ENCODE measurements at places on chromosomes 12 and 14.
A peak's percentile ranks its signal among the peaks of the same experiment; 100 is the strongest.

DNA sequence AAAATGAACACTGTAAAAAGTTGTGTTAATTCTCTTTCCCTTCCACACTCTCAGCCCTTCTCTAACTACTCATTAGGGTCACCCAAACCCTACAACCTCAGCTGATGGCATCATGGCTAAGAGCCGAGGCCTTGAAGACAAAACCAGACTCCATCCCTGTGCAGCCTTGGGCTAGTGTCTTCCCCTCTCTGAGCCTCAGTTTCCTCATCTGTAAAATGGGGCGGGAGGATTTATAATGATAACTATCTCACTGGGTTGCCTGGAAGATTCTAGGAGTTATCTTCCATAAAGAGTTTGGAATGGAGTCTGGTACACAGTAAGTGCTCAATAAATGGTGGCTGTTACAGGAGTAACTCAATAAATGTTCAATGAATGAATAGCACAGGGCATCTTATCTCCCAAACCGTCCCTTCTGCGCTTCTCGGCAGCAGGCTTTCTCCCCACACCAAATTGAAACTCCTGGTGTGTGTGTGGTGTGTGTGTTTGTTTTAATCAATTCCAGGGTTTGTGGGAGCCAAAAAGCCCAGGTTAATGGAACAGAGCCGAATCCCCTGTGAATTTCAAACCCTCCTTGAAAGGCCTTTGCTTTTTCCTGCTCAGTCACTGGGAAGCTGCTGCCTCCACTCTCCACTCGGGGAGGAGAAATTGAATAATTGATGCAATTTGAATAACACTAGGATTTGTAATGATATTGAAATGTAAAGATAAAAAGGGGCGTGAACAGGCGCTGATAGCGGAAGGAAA is 61.2 kb upstream of the FAM222A start:
- DNase-seq = no peak

DNA sequence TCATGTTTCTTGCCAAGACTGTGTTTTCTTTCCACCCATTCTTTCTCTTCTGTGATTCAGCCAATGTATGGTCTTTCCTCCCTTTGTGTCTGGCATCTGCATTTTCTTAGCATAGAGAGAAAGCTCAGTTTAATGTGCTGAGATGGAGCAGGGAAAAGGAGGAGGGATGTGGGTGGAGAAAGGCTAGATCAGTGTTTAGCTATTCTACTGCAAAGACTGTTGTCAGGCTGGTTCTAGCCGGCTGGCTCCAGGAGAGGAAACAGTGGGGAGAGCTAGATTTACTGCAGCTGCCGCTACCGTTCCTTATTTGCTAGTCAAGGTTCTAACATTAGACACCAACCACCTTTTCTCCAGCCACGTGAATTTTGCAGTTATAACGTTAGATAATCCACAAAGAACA is 5.2 kb upstream of the RIMKLB start:
- no peak for DNase-seq

- DNase-seq = no peak
Measured at GRCh38 chr14:30657606-30658163, 35.6 kb downstream of the SCFD1 start.

DNA sequence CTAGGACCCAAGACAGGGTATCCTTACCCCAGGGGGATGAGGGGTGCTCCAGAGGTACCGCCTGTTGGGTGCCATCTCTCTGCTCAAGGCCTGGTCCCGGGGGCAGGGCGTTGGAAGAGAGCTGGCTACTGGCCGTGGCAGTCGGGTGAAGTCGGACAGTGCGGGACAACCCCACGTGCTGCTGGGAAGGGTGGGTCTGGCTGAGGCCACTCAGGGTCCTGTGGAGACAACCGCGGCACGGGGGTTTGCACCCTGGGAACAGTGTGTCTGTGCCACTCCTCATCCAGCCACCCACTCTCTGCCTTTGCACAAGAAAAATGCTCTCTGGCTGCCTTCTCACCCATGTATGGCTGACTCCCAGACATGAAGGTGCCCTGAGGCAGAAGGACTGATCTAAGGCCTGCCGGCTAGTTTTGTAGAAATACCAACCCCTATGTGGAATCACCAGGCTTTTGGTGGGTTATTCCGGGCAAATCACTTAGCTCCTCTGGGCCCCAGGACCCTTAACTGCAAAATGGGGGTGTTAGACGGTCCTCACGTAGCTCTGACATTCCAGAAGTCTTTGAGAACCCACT is 56.5 kb downstream of the LTBP2 start:
- no peak for DNase-seq

GRCh38 chr14:21039585-21040369 is 2.4 kb upstream of the RNASE7 start:
- no peak for DNase-seq

DNA sequence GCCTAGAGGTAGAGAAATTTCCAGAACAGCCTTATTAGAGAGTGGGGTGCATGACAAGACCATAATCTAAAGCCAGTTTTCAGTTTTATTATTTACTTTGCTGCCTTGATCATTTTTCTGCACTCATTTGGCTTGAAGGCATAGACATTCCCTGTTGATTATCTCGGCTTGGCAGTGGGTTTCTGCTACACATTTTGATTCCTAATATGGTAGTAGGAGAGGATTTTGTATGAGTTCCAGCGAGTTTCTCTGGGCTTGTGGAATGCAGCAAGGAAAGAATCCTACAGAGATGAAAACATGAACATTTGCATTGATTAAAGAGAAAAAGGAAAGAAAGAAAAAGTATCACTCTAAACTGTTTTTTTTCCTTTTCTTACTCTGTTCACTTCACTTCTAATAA is 281.2 kb downstream of the PAWR start:
- DNase-seq = no peak

GRCh38 chr12:21340403-21340802 is 5.7 kb upstream of the SLCO1A2 start:
- DNase-seq = no peak

DNA sequence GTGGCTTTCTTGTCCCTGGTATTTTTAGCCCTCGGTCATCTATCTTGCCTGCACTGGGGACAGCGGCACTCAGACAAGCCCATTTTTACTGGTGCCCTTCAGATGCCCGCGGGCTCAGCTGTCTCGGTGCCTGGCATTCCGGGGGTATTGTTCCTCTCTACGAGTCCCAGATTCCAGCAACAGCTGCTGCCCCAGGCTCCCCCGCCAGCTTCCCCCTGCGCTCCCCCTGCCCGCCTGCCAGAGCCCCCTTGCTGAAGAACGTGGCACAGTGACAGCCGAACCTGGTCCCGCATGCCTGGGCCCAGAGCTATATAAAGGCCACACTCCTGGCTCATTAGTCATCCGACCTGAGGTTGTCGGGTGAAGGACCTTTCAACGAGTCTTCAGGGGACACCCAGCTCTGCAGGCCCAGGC is 10.9 kb upstream of the MYL2 start:
- no peak for DNase-seq

DNA sequence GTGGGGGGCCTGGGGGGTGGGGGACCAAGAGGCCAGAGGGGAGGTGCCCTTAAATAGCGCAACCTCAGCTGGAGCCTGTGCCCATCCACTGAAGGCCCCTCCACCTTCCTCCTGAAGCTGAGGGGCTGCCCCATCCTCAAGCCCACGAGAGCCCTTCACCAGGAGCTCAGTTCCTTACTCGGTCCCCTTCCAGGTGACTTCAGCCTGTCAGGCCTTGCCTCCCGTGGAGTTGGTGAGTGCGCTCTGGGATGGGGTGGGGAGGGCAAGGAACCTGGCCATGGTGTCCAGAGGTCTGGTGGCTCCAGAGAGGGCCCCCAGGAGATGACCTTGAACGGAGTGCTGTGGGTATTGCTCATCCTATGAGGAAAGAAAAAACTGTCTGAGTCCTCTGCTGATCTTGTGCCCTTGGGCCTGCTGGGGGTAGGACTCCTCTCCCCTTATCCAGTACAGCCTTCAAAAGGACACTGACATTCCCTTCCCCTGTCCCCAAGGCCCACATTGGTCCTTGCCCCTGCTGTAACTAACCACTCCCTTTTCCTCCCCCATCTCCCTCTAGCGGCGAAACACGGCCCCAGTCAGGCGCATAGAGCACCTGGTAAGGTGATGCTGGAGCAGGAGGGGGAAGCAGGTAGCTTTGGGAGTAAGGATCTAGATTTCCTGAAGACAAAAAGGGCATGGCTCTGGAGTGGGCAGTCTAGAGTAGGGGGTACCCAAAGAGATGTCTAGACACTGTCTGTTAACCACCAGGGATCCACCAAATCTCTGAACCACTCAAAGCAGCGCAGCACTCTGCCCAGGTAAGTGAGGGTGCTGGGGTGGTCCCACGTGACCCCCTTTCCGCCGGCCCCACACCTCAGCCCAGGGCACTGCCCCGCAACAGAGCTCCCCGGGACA is 3.6 kb downstream of the TNS2 start:
- peak; percentile 55 for DNase-seq

- no peak for DNase-seq
Measured at GRCh38 chr14:56953884-56954283, 143.6 kb upstream of the OTX2 start.

DNA sequence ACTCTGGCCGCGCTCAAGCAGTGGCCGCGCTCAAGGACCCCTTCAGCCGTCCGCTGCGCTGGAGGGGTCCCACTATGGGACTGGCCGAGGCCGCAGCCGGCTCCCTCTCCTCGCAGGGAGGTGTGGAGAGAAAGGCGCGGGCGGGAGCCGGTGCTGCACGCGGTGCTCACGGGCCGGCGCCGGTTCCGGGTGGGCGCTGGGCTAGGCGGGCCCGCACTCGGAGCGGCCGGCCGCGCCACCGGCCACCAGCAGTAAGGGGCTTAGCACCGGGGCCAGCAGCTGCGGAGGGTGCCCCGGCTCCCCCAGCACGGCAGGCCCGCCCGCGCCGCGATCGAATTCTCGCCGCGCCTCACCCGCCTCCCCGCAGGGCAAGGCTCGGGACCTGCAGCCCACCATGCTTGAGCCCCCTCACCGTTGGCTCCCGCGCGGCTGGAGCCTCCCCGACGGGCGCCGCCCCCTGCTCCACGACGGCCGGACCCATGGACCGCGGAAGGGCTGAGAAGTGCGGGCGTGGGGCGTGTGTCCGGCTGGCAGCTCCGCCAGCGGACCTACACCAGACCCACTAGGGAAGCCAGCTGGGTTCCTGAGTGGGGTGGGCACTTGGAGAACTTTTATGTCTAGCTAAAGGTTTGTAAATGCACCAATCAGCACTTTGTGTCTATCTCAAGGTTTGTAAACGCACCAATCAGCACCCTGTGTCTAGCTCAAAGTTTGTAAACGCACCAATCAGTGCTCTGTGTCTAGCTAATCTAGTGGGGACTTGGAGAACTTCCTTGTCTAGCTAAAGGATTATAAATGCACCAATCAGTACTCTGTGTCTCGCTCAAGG is 49.5 kb downstream of the KLHL28 start:
- no peak for DNase-seq

DNA sequence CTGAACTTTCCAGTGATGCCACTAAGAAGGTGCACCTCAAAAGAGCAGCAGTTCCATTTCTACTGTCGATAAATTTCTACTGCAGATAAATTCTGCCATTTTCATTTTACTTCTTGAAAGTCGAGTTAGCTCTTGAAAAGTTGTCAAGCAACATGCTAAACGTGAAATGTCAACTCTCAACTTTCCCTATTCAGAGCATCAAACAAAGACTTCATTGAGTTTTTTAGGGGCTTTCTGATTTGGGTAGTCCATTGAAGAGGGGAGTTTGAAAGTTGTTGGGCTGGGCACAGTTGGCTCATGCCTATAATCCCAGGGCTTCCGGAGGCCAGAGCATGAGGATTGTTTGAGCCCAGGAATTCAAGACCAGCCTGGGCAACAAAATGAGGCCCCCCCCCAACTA is 59.4 kb upstream of the SYNE2 start:
- no peak for DNase-seq

DNA sequence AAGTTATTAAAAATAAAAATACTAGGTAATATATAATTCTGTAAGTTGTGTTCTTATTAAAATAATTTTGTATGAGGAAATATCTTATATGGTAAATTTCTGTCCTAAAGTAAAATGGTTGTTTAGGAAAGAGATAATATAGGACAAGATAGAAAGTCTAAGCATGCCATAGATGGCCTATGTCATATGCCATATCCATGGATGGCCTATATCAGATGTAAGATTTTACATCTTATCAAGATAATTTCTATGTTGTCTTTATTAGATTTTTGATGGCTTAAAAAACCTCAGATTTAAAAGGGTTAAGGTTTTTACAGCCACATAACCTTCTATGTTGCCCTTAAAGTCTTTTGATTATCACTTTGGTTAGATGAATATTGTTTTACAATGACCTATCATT is 52.6 kb downstream of the CATSPERB start:
- DNase-seq = no peak

GRCh38 chr12:76249501-76249900 is 98.7 kb downstream of the BBS10 start:
- no peak for DNase-seq

- DNase-seq = no peak
Measured at GRCh38 chr14:24278424-24278823, 7.0 kb upstream of the RABGGTA start.

DNA sequence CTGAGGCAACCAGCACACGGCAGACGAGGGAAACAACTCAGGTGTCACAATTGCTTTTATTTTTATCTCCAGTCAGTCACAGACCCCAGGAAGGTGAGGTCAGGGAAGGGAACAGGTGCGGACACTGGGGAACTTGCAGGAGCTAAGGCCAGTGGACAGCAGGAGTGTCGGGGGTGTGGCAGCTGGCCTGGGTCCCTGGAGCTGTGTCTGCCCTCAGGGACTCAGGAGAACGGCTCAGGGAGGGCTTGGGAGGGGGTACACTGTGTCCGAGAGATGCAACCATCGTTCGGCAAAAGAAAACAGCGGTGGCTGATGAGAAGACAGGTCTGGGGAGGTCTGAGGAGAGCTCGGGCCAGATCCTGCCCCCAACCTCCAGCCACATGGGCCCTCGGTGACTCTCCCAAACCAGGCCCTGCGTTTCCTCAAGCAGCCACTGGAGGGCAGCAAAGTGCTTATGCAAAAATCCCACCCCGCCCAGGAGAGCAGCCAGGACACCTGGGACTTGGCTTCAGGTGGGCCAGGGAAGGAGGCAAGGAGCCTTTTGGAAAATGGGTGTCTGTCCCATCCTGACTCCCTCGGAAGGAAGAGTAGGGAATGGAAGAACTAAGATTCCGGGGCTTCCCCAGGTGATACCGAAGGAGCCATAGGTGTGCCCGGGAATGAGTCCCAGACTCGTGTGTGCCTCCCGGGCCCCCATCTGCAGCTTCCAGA is 24.1 kb upstream of the BCDIN3D start:
- peak; percentile 75 for DNase-seq

- no peak for DNase-seq
Measured at GRCh38 chr14:64704143-64704742, at the start of gene PLEKHG3. Gene PLEKHG3 (plus strand): TSS chr14:64704424. CDS start chr14:64727632, 23,208 bp downstream.

GRCh38 chr12:68428724-68429501 is 96.8 kb upstream of the MDM1 start:
- no peak for DNase-seq

DNA sequence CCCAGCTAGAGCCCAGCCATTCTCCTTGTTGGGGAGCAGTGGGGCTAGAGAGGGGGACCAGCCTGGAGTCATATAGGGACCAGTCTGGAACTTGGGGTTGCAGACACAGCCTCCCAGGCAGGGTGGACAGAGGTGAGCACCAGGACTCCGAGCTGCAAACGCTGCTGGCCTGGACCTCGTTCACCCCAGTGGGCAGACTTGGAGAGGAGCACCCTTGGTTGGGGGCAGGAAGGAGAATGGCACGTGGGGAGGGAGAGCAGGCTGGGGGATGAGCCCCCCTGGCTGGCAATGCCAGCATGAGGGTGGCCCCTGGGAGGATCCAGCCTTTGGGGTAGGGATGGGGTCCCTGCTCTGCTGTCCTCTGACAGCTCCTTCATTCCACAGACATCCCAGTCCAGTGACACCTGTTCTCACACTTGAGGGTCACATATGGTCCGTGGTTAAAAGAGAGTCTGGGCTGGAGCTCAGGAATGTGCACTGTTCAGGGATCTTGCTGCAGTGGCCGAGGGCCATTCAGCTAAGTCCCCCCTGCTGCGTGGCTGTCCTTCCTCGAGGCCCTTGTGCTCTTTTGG is 2.8 kb downstream of the LBHD2 start:
- DNase-seq = no peak

- no peak for DNase-seq
Measured at GRCh38 chr14:50067723-50068495, 48.5 kb downstream of the VCPKMT start.

Measured in activated naive CD4-positive, alpha-beta T cell treated with anti-CD3 and anti-CD28 coated beads, Interleukin-2, amount 50 U/mL, for 72 hours (primary cell).